CD8-positive, alpha-beta memory T cell (primary cell): ENCODE measurements at places on chromosomes 3 and 15.
A peak's percentile ranks its signal among the peaks of the same experiment; 100 is the strongest.

GRCh38 chr3:100833483-100833882 lies 124.2 kb downstream of the TFG start:
- DNase-seq: no peak

- no peak for DNase-seq
These were observed 39.3 kb downstream of the NFKBIZ start for GRCh38 chr3:101888653-101889052.

DNA sequence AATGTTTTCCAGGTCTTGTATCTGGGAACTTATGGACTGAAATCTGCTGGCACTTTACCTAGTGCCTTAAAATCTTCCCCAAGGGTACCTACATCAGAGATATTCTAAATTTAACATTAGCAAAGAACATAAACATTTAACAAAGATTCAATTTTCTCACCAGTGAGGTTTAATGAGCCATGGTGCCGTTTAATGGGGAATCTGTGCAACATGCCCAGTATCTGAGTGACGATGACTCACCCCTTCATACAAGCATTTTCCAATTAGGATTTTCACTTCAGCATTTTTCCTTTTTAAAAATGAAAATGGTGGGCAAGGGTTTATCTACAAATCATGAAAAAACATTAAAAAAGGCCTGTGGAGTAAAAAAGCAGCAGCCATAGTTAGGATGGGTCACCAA lies 189.4 kb downstream of the SLC9A9 start:
- no peak for DNase-seq

GRCh38 chr15:88788816-88789215 lies 14.4 kb upstream of the ACAN start:
- DNase-seq: no peak

GRCh38 chr3:103906304-103906703 lies 1460.4 kb upstream of the ALCAM start:
- no peak for DNase-seq

GRCh38 chr3:23834082-23834870 lies 28.5 kb downstream of the UBE2E1 start:
- no peak for DNase-seq

- peak; percentile 13 for DNase-seq
These were observed 4.5 kb upstream of the PARP15 start for GRCh38 chr3:122572940-122573412.

- no peak for DNase-seq
These were observed 92.4 kb downstream of the KBTBD8 start for GRCh38 chr3:67090474-67090873.

DNA sequence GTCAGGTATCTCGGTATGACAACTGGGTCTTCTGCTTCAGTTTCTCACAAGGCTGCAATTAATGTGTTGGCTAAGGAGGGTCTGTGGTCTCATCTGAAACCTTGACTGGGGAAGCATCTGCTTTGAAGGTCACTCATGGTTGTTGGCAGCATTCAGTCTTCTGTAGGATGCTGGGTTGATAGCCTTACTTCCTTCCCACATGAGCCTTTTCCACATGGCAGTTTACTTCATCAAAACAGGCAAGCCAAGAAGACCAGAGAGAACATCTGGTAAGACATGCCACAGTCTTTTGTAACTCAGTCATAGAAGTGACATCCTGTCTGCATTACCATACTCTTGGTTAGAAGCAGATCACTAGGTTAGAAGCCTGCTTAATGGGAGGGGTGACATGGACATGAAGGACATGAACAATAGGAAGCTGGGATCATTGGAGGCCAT lies 49.5 kb downstream of the CMC1 start:
- DNase-seq: no peak

- DNase-seq: no peak
These were observed 63.6 kb downstream of the ZNF621 start for GRCh38 chr3:40588406-40588805.

GRCh38 chr3:143763564-143764162 lies 84.6 kb downstream of the SLC9A9 start:
- no peak for DNase-seq

GRCh38 chr3:190848870-190849269 lies 13.6 kb downstream of the GMNC start:
- DNase-seq: no peak

DNA sequence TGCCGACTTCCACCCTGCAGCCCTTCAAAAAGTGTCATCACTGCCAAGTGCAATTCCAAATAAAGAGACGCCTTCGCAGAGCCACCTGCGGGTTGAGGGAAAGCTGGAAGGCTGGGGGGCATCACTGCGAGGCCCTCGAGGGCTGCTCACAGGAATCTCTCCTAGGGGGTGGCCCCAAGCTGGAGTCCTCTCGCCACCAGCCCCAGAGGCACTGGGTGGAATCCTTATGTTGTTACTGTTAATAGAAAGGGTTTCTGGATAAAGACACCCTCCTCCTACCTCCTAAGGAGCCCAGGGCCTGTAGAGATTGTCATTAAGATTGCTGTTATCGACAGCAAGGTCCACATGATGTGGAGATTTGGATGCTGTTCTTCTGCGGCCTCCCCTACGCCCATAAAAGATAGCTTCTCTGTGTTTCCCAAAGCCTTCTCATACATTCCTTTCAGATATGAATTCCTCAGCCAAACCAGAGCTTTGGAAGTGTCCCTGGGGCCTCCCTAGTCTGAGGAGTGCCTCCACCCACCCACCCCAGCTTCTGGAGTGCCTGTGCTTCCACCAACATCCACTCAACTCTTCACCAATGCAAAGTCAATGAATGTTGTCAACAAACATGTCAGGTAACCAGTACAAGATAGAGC lies 512.7 kb downstream of the SHQ1 start:
- no peak for DNase-seq
